ENCODE measurements at places on chromosomes 16 and 17. TPM values are rescaled to one million over a fixed set of nuclear protein-coding genes. Genes with fewer than 3 reads are reported as not detected.

GRCh38 chr16:22614271-22614947, 103.7 kb downstream of the NPIPB5 start:
- DNase-seq: no peak

DNA sequence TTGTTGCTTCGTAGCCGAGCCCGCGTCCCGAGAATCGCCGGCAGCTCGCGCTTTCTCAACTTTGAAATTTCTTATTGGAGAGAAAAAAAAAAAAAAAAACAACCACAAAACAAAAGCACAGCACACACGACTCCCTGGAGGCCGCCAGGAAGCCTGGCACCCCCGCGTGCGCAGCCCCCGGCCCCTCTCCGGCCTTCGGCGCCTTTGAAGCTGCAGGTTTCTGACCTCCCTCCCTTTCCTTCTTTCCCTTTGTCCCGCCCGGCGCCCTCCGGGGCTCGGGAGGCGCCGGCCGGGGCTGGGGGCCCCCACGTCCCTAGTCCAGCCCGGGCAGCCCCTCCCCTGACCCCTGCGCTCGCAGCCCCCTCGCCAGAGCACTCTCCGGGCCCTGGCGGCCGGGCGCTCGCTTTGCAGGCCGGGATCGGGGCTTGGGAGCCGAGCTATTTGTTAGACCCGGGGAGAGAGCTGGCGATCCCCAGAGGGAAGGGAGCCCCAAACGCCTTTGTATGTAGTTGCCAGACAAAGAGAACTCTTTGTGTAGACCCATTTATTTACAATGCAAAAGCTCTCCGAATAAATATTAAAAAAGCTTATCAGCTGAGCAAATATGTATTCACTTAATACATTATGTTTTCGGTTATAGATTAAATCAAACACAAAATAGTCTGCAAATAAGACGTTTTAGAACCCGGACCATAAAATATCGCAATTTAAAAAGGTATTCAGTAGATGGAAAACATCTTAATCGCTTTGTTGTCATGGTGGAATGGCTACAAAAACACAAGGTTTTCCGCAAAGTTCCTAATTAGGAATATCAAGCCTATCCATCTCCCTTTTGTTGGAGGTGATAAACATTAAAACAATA, 2.3 kb downstream of the BAHCC1 start:
- no peak for DNase-seq

ABCC3 gene
- not detected for total RNA-seq

DNA sequence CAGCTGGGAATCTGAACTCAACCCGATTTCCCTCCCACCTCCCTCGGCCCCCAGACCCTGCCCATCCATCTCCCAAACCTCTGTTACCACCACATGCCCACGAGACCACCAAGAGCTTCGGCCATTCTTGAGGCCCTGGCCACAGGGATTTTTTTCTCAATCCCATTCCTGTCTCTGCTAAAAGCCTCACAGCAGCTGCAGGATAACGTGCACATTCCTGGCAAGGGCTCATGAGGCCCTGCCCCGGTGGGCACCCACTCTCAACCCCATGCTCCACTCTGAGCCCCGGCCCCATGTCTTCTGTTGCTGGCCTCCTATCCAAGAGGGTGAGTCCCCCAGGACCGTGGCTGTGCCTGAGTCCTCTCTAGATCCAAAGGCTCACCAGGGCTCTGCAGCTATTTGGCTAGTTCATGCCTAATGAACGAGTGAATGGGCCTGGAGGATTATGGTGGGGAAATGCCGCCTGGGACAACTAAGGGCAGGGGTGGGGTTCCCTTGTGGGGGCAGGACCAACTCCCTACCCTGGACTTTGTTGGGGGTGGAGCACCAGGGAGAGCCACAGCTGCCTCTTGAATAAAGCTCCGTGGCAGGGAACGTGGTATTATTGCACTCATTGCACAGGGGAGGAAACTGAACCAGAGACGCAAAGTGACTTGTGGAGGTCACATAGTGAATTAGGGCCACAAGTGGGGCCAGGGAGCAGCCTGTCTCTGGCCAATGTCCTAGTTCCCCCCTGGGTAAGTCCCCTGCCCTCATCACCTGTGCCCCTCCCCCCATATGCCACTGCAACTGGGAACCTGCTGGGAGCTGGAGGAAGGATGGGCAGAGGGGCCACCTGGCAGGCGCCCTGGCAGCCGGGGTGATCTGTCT, 113.8 kb upstream of the SMURF2 start:
- no peak for DNase-seq

- DNase-seq: no peak
Measured at GRCh38 chr17:34347063-34347462, 9.2 kb upstream of the CCL13 start.

- DNase-seq: no peak
Measured at GRCh38 chr16:11848842-11849241, 2.5 kb downstream of the RSL1D1 start.

- DNase-seq: no peak
Measured at GRCh38 chr17:51270636-51271035, 10.3 kb downstream of the UTP18 start.

DNA sequence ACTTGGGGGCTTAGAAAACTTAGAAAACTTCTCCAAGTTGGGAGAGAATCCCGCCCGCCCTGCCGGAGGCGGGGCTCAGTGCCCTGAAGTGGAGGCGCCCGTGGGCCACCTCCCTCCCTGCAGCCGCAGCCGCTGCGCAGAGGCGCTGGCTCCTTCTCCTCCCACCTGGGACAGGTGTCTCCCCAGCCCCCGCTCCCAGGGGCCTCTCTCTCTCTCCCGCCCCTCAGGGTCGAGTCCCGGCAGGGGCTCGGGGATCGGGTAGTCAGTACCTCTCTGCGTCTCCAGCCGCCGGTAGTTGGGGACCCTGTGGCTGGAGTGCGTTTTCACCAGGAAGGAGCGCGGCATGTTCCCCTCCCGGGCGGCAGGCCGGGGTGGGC, 257 bp downstream of the SNAI3 start:
- no peak for DNase-seq

GRCh38 chr16:30005341-30006094, 5.3 kb downstream of the DOC2A start:
- DNase-seq: peak; percentile 77

TBC1D3I gene
- not detected for total RNA-seq

KRT31 gene
- not detected for total RNA-seq

PMFBP1 gene
- total RNA-seq: 0.56 TPM

SHBG gene
- 1.2 TPM for total RNA-seq

KRTAP1-1 gene
- total RNA-seq: not detected

DNA sequence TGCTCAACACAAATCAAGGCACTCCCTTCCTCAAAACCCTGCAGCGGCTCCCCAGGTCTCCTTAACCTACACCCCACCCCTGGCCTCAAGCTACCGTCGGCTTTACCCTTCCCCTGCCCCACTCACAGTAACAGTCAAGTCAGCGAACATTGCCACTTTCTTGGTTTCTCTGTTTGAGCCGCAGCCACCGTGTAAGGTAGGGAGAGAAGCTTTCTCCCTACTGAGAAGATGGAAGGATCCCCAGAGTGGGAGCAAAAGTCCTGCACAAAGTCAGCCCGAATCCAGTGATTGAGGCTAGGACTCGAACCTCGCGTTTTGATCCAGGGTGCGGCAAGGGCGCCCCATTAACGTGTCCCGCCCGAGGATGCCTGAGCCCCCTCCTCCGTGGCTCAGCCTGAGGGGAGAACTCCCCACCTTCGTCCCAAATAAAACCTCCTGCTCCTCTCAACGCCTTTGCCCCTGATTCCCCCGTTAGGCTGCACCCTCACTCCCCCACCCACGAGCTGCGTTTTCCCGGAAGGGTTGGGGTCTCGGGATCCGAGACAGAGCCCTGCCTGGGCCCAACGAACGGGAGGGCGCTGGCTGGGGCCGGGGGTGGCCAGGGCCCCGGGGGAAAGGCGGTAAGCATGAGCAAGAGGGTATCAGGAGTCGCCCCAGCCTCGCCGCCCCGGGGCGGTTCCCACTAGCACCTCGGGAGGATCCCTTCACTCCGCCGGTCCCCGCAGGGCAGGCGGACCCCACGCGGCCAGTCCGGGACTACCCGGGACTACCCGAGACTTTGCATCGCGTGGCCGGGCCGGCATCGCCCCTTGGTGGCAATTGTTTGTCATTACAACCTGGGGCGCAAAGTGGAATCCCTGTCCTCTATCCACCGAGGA, 9.9 kb upstream of the NAGS start:
- DNase-seq: peak; percentile 86
